ENCODE measurements at places on chromosomes 12 and 14.

GRCh38 chr12:26938701-26939062, 412 bp downstream of the FGFR1OP2 start:
- DNase-seq, result no peak

GRCh38 chr12:24135158-24135850, 185.8 kb upstream of the SOX5 start:
- DNase-seq, result no peak

DNA sequence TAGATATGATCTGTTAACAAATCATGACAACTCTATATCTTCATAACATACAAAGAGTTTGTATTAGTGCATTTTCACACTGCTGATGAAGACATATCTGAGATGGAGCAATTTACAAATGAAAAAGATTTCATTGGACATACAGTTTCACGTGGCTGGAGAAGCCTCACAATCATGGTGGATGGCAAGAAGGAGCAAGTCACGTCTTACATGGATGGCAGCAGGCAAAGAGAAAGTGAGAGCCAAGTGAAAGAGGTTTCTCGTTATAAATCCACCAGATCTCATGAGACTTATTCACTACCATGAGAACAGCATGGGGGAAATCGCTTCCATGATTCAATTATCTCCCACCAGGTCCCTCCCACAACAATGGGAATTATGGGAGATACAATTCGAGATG, 157.6 kb downstream of the DUSP6 start:
- no peak for DNase-seq

GRCh38 chr14:73397810-73398209, 60.5 kb downstream of the NUMB start:
- DNase-seq, result peak; percentile 33

- DNase-seq, result peak; percentile 69
Observed at GRCh38 chr12:2291182-2291832, 238.5 kb downstream of the CACNA1C start.

GRCh38 chr14:106564058-106564643, 1037.8 kb downstream of the TMEM121 start:
- no peak for DNase-seq

DNA sequence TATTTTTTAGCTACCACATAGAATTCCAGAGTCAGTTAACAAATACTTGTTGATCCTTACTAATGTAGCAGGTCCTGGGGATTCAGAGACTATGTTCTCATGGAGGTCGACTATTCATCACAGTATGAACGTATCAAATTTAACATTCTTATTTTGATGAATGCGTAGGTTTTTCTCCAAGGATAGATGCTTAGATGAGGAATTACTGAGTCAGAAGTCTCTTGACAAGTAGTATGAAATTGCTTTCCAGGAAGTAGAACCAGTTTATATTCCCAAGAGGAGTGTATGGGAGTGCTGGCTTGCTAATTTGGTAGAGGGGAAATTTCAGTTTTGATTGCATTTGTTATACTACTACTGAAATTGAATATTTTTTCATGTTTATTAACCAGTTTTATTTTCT, 42.8 kb upstream of the CRADD start:
- DNase-seq, result peak; percentile 53

DNA sequence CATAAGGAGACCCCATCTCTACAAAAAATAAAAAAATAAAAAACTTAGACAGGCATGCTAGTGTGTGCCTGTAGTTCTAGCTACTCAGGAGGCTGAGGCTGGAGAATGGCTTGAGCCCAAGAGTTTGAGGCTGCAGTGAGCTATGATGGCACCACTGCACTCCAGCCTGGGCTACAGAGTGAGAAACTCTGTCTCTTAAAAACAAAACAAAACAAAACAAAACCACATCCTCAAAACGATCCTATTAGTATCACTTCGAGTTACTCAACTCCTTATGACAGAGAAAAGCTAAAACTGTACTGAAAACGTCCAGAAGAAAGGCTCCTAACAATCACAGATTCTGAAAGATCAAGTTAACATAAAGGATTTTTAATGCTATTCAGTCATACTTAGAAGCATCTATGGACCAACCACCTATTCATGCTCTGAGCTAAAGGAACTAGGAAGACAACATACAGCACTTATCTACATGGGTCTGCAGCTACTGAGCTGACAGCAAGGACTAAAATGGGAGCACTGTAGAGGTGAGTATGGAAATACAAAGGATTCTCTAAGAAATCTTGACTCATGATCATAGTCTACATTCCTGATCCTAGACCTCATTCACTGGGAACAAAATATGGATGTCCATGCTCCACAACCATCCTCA, 75.3 kb upstream of the DUSP6 start:
- peak; percentile 27 for DNase-seq

- DNase-seq, result peak; percentile 21
Observed at GRCh38 chr12:50928392-50928791, 24.0 kb upstream of the HIGD1C start.

DNA sequence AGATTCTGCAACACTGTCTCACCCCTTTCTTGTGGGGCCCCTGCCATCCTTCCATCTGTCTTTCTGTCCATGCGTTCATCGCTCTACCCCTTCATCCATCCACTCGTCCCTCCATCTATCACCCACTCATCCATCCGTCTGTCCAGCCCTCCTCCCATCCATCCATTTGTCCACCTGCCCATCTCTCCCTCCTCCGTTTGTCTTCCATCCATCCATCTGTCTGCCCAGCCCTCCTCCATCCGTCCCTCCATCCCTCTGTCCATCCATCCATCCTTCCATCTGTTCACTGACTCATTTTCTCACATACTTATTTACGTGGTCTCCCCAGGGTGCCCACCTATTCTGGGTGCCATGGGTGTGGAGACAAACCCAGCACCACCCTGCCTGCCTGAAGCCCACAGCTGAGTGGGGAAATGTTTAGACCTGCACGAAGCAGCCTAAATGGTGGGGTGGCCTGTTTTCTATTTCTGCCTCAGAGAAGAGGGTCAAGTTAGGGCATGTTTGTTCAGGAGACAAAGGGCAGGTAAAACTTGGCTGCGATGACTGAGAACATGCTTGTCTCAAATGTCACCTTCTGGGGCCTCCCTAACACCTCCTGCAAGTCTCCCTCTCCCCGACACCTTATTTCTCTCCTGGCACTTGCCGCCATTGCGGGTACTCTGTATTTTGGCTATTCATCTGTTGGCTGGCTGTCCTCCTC, 2.8 kb upstream of the SLC25A47 start:
- no peak for DNase-seq

DNA sequence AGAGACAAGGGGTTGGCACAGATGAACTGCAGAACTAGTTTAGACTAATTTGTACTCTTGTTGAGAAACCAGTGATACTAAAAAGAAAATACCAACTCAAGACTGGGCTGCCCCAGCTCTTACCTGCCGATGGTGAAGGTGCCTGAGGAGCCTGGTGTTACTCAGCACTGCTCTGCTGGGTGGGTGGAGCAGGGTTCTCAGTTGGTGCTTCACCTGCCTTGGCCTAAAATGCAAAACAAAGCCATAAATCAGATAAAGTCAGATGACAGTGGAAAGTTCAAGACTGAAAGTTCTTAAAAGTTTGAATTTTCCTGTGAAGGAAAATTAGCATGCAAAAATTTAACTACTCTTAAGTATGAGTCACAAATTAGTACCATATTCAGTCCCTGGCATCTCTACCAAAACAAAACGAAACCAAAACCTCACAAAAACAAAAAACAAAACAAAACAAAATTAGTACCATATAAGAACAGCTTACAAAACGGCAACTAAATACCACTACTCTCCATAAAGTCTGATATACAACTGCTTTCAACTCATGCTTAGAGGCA, 21.9 kb downstream of the YBX3 start:
- DNase-seq, result no peak

- no peak for DNase-seq
Observed at GRCh38 chr14:55051165-55051422, 353 bp upstream of the MAPK1IP1L start.

DNA sequence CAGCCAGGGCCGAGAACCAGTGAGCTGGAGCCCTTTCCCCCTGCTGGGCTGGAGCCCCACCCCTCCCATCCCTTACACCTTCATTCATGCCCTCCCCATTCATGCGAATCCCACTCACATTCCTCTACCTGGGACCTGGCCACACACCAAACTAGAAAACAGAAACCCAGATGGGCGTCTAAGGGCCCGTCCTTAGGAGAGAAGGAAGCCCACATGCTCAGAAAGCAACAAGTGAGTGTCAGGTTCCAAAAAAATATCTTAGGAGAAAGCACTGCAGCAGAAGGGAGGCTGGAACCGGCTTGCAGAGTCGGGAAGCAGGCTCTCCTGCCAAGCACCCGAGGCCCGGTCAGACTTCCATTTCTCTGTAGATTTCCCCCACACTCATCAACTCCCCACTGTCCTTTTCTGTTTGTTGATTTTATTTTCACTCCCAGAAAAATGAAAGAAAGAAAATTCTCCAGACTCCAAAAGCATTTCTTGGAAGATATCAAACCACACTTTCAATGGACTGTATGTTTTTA, 13.6 kb downstream of the BCL11B start:
- no peak for DNase-seq
